Activated CD4-positive, alpha-beta T cell treated with anti-CD3 and anti-CD28 coated beads, Interleukin-2, amount 10 ng/mL, durations not matched to agents 7 days and 5 days (primary cell): ENCODE measurements at places on chromosomes 12 and 14.

DNA sequence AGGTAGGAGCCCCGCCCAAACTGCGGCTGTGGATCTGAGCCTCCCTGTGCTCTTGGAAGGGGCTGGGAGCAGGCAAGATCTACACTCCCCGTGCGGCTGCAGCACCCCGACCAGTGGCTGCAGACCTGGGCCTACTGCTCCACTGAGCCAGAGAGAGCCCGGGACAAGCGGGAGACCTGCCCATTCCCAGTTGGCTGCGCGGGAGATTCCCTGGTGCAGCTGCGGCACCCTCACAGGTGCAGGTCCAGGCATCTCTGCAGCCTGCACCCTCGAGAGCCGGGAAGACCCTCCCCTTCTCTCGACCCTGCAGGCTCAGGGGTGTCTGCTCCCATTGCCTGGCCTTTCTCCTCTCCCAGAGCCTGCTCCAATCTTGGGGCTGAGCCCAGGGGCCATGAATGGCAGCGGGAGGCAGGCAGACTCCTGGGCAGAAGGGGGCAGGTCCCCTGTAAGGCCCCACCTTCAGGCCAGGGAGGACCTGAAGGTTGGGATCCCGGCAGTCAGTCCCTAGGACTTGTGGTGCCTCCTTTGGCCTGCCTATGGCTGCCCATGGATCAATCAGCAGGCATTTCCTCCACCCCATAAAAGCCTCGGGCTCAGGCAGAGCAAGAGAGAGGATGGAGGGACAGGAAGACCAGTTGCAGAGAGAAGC is 8.8 kb upstream of the A2M start:
- DNase-seq = no peak

GRCh38 chr14:96832351-96832750 is 35.2 kb downstream of the VRK1 start:
- DNase-seq = no peak

DNA sequence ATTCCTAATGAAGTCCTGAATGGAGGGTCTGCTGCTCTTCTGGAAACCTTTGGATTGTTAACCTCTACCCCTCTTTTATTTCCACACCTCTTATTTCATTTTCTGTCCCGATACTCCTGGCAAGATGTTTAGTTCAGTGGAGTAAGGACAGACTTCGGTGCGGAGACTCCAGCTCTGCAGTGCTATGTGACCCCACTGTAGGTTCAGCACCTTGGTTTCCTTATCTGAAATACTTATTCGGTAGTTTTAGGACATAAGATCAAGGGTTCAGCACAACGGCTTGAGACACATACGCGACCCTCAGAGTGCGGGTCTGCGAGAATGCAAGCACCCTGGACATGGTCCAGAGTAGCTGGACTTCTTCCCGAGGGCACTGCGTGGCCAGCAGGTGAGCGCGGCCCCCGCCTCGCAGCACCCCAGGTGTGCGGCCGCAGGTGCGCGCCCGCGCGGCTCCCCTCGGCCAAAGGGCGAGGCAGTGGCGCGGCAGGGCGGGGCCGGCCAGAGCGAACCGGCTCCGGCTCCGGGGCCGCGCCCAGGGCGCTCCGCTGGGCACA is 465 bp upstream of the FGD4 start:
- no peak for DNase-seq

DNA sequence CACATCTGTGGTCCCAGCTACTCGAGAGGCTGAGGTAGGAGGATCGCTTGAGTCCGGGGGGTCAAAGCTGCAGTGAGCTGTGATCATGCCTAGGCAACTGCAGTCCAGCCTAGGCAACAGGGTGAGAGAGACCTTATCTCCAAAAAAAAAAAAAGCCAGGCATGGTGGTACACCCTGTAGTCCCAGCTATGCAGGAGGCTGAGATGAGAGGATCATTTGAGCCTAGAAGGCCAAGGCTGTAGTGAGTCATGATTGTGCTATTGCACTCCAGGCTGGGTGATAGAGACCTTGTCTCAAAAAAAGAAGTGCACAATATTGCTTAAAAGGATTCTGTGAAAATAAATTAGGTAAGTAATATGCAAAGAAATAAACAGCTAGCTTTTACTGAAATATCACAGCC is 17.0 kb downstream of the NAA25 start:
- no peak for DNase-seq

DNA sequence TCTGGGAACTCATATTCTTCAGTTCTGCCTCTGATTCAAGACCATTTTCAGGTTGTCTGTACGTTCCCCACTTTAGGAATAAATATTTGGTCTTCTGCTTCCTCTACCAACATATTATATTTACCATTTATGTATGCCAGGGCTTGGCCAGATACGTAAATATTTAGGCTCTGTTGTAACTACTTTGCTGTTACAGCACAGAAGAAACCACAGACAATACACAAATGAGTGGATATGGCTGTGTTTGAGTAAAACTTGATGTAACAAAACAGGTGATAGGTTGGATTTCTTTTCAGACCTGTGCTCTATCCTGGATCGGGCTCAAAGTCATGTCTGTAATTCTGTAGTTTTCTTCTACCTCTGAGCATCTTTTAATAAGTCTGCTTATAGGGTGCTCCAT is 37.5 kb downstream of the RAP1B start:
- DNase-seq = no peak

DNA sequence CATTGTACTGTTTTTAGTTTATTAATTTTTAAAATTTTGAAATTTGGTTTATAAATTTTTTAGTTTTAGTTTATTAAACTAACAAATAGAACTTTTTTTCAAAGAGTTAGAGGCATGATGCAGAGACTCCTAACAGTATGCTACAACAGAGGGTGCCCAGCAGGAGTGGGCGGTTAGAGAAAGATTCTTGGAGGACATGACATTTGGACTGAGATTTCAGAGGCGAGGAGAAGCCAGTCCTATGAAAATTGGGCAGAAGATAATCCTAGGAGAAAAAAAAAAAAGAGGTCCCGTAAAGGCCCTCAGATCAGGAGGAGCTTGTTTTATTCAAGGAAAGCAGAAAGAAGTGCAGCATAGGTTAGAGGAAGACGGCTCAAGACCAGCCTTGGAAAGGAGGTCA is 21.7 kb downstream of the KCNK10 start:
- no peak for DNase-seq

DNA sequence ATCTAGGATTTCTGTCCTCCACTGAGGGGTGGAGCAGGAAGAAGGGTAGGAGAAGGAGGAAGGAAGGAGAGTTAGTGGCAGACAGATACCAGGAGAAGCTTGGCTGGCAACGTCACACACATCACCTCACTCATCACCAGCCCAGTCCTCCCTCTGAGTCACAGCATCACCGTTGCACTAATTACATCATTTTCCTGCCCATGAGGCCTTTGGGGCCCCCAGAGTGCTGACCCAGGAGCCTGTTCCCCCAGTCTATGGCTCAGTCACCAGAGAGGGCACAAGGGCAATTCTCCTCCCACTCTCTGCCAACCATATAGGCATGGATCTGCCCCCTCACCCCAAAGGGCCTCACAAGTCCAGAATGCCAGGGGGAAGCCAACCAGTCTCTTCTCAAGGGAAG is 4.6 kb downstream of the RND1 start:
- no peak for DNase-seq

DNA sequence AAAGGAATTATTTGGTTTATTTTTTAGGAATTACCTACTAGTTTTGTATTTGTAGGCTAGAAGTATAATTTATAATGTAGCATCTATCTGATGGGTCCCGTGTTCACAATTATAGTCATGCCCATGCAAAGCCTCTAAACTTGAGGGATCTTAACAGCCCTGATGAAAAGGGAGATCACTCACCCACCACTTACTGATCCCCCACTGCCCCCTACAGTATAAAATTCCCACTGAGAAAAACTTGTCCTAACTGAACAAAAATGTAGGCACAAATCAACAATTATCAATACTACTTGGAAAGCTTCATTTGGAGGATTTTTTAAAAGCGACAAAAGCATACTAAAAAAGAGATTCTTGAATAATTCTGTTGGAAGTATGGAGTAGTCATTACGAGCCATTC is 21.0 kb downstream of the WIF1 start:
- DNase-seq = no peak

- DNase-seq = no peak
Observed at GRCh38 chr12:121515615-121516014, 65.2 kb downstream of the KDM2B start.

DNA sequence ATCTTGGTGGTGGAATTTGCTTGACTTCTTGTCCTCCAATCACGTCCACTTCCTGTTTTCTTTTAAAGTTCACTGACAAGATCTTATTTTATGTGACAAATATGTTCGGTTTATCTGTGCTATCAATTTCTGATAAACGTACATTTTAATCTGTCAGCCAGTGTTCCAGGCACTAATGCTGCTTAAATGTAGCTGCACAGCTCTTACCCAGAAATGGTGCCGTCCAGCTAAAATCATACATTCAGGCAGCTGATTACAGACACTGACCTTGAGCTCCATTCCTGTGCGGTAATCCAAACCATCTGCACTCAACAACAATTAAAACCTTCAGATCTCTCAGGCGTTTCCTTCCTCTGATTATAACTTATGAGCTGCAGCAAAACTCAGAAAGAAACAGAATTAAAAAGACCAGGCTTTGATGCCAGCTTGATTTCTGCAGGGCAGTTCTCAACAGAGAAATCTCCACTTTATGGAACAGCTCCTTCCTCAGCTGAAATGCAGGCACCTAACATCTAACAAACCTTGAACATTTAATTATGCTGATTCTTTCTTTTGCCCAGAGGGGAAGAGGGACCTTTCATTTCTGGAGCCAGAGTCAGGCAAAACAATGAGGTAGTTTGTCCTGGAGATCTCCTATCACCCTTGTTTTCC is 26.4 kb upstream of the RASSF3 start:
- DNase-seq = peak; percentile 11

GRCh38 chr12:128753438-128753837 is 70.3 kb downstream of the SLC15A4 start:
- DNase-seq = no peak

- no peak for DNase-seq
Observed at GRCh38 chr14:99030454-99030853, 241.5 kb downstream of the BCL11B start.

GRCh38 chr14:73047808-73048207 is 10.5 kb upstream of the RBM25 start:
- no peak for DNase-seq

GRCh38 chr12:113135178-113136127 is at the start of gene RASAL1:
Gene RASAL1, minus strand, starts transcription at chr12:113135761. Its CDS starts 299 bp downstream, at chr12:113135462.
- DNase-seq = peak; percentile 67

DNA sequence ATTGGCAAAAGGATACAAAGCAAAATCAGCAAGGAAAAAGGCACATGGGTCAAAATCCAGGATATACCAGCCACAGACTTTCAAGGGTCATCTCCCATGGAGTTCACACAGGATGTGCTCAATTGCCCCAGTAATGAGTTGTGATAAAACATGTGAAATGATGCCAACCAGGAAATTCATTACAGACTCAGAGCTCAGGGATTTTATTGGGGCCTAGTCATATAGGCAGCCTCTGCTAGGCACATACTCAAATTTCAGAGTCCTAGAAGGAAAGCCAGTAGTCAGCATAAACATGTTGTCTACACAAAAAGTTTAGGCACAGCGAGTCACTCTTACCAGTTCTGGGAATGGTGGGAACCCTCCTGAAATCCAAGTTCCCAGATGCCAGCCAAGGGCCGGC is 64.4 kb upstream of the OSBPL8 start:
- no peak for DNase-seq

- DNase-seq = no peak
Observed at GRCh38 chr12:131116468-131117117, 162.9 kb downstream of the ADGRD1 start.

DNA sequence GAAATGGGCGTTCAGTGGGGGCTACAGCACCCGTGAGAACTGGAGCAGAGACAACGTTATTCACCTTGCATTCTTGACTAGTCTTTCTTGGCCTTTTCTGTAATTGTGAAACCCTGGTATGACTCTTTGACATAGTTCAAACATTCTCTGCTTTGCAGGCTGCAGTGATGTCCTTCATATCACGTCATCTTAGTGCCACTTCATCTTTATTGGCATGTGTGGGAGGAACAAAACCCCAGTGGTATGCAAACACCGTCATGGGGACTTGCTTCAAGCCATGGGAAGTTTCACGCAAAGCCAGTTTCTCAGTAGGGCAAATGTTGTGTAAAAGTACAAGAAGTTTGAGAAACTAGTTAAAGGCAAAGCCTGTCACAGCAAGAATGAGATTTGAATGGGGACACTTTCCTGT is 20.2 kb upstream of the DUSP16 start:
- peak; percentile 10 for DNase-seq

- no peak for DNase-seq
Observed at GRCh38 chr14:85336817-85337216, 193.1 kb upstream of the FLRT2 start.

DNA sequence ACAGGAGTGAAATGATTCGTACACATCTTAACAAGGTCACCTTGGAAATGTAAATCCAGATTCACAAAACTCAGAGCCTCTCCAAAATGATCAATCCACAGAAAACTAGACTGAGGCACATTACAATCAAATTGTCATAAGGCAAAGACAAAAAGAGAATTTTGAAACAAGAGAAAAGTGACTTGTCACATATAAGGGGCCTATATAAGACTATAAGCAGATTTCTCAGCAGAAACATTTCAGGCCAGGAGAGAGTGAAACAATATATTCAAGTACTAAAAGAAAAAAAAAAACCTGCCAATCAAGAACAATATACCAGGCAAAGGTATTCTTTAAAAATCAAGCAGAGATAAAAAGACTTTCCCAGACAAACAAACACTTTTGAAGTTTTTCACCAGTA is 429.1 kb downstream of the BCAT1 start:
- DNase-seq = no peak

DNA sequence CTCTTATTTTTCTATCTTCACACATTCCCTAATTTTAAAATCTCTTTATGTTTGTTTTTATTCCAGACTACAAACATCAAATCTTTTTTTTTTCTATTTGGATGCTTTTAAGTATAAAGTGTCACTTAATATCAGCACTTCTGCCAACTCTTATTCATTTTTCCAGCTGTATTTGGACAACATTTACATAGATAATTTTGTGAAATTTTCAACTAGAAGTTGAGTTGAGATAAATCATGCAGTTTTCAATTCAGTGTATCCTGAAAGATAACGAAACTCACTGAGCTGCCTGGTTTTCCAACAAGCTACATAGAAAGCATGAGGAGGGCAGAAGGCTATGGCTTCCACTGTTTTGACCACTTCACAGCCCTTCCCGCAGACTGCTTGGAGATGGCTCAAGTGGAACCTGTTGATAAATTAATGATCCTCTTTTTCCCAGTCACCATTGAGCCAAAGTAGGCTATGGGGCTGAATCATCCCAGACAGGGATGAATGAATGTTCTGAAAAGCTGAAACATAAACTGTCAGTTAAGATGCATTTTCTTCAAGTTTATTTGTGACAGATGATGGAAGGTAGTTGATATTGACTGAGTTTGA is 213.9 kb downstream of the RAD51B start:
- no peak for DNase-seq

GRCh38 chr12:132318618-132319033 is 10.8 kb downstream of the GALNT9 start:
- DNase-seq = no peak

- no peak for DNase-seq
Observed at GRCh38 chr12:17344649-17345048, 738.7 kb upstream of the LMO3 start.
